Stimulated activated CD4-positive, alpha-beta T cell treated with anti-CD3 and anti-CD28 coated beads, Interleukin-1b, Interleukin-23, amount 100 ng/mL, for 48 hours (primary cell): ENCODE measurements at places on chromosomes 6 and 20.

- peak; percentile 9 for DNase-seq
These were observed 126.7 kb downstream of the BCAS1 start for GRCh38 chr20:53943522-53944291.

- no peak for DNase-seq
These were observed 83.3 kb downstream of the TAF4 start for GRCh38 chr20:61982191-61982950.

GRCh38 chr6:148324297-148324985 is 18.2 kb upstream of the SASH1 start:
- no peak for DNase-seq

DNA sequence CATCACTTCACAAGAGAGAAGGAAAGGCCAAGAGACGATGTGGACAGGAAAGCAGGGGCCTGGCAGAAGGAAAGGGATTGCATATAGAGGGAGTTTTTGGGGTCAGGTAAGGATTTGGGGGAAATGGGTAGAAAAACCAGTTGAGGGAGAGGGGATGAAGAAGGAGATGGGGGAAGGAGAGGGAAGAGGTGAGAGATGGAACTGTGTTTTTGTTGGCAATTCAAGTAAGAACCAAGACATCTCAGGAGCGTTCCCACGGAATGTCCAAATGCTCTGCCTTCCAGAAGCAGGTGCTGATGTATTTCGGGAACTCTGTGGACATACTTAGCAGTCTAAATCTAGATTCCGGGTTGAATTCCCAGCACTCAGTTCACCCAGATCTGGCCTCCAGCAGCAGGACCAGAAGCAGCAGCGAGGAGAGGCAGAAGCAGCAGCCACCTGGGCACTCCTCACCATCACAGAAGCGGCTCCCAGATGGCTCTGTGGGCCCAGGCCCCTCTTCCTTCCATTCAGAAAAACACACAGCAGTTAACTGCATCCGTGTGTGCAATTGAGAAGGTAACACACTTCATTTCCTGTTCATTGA is 88.8 kb downstream of the DZANK1 start:
- DNase-seq, result no peak

- DNase-seq, result no peak
These were observed 45.0 kb downstream of the CDS2 start for GRCh38 chr20:5171790-5172164.

- DNase-seq, result no peak
These were observed 417.7 kb upstream of the JARID2 start for GRCh38 chr6:14828201-14828611.

DNA sequence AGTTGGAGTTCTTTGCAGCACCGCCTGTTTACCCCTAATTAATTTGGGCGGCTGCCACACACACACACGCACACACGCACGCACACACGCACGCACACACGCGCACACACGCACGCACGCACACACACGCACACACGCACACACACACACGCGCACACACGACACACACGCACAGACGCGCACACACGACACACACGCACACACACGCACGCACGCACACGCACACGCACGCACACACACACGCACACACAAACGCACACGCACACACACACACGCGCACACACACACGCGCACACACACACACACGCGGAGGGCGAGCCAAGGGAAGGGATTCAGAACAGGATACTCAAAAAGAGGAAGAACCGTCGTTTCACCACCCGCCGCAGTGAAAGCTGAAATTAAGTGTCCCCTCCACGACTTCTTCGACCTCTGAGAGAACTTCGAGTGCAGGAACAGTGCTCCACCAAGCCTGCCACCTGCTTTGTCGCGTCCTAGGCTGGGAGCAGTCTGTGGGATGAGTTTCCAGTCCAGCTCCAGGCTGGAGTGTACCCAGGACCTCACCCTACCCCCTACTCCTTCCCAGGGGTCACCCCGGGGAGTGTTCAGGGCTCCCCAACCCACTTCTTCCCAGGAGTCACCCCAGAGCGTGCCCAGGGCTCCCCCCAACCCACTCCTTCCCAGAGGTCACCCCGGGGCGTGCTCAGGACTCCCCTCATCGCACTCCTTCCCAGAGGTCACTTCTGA is 1.1 kb downstream of the RNASET2 start:
- DNase-seq, result peak; percentile 19

GRCh38 chr6:163356324-163356723 is 58.2 kb upstream of the QKI start:
- no peak for DNase-seq

GRCh38 chr6:27144740-27145079 is 102.8 kb upstream of the PRSS16 start:
- DNase-seq, result no peak

DNA sequence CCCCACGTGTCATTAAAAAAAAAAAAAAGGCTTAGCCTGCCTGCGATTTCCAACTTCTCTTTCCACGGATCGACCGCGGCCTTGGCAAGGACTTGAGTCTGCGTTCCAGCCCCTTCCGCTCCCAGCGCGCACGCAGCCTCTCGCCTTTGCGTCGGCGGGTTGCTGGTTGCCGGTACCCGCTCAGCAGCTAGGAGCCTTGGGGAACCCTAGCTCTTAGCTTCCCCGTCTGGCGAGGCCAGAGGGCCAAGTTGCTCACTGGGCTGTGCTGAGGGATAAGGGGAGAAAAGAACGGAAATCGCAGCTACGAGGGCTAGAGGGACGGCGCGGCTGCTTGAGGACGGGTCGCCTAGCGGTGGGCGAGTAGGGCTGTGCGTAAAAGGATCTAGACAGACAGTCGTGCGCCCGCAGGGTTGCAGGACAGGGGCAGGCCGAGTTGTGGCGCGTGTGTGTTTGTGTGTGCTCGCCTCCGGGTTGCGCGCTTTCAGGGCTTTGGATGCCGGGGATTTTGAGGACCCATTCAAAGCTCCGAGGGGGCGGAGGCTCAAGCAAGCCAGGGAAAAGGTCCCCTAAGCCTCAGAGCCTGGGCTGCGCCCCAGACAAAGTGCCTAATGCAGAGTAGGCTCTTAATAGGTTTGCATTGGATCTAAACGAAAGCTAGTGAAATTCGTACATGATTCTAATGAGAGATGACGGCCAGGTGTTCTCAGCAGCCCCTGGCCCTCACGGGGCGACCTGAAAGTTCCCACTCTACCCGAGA is 40.5 kb upstream of the OSTM1 start:
- peak; percentile 37 for DNase-seq

- DNase-seq, result no peak
These were observed 79.4 kb downstream of the DACT2 start for GRCh38 chr6:168240160-168240559.

- no peak for DNase-seq
These were observed 69.7 kb upstream of the TOX2 start for GRCh38 chr20:43844778-43845614.

GRCh38 chr20:45752746-45753145 is 30.6 kb downstream of the SPINT4 start:
- DNase-seq, result no peak

GRCh38 chr20:19071446-19071725 is 141.1 kb upstream of the SLC24A3 start:
- DNase-seq, result no peak

- DNase-seq, result no peak
These were observed 625 bp upstream of the ECHDC1 start for GRCh38 chr6:127343809-127344659.

GRCh38 chr6:166625356-166625755 is 1.7 kb downstream of the RPS6KA2 start:
- no peak for DNase-seq

DNA sequence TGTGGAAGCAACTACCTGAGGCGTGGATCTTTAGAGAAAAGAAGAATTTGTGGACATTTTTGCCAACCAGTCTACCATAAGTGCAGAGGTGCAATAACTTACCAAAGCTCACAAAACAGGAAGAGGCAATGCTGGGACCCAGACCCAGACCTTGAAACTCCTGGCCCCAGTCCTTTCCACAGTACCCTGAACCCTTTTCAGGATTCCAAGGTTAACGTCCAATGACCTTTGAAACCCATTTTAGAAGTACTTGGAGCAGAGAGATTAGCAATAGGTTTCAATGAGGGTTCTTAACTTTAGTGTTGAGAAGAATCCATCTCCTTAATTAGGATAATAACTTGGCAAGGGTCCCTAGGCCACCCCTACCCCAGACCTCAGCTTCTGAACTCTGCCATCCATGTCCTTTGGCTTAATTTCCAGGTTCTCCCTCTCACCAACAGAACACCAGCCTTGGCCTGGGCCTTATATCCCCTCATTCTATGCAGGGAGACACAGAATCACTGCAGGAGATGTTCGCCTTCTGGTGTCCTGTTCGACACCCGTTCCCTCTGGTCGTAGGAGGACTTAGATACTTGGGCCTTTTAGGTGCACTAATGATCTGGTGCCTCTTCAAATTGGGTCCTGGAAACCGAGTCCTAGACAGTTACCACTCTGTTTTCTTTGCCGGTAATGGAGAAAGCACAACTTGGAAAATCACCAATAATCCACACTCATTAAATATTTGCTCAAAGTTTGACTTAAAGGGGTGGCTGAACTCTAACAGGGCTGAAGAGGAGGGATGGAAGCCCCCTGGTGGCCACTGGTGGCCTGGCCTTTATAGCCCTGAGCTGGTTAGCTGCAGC is 40.6 kb downstream of the ISM1 start:
- DNase-seq, result peak; percentile 66

GRCh38 chr20:17295151-17295726 is 68.4 kb downstream of the PCSK2 start:
- no peak for DNase-seq

- DNase-seq, result no peak
These were observed 278.1 kb upstream of the SYNCRIP start for GRCh38 chr6:85920782-85921181.

- no peak for DNase-seq
These were observed 151.2 kb downstream of the UNC5CL start for GRCh38 chr6:40887792-40888340.

DNA sequence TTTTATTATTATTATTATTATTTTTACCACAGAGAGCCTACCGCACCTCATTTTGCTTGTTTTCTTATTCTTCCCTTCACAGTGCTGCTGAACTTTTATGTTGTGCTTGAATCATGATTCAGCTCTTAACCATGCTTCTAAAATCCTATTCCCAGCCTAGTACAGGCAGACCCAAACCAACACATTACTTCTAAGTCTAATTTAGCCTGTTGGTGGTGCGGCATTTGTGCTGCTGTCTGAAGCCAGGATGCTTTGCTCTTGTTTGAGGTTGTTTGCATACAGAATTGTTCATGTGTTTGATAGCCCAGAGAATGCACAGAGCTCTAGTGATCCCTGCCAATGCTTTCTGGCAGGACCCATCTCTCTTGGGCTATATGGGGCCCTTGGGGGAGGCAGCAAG is 213.5 kb upstream of the KCNG1 start:
- DNase-seq, result no peak

DNA sequence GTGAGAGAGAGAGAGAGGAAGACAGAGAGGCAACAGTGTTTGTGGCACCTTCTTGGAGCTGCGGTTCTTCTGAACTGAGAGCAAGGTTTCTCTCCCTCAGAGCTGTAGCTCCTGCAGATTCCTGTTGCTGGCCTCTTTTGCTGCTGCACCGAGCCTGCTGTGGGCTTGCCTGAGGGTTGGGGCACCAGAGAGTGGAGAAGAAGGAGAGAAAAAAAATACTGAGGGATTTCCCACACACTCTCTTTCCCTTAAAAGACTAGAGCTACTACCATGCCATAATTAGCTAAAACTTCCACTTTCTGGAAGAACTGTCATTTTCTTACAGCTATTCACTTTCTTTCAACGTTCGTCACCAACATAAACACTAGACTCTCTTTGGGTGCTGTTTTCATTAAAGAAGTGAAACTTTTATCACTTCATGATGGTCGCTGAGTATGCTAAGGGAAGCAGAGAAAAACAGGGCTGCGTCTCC is 18.2 kb upstream of the ECI2 start:
- DNase-seq, result no peak

- no peak for DNase-seq
These were observed 85.4 kb downstream of the GRIK2 start for GRCh38 chr6:101478891-101479290.

- no peak for DNase-seq
These were observed 42.0 kb upstream of the DSN1 start for GRCh38 chr20:36815454-36816091.

DNA sequence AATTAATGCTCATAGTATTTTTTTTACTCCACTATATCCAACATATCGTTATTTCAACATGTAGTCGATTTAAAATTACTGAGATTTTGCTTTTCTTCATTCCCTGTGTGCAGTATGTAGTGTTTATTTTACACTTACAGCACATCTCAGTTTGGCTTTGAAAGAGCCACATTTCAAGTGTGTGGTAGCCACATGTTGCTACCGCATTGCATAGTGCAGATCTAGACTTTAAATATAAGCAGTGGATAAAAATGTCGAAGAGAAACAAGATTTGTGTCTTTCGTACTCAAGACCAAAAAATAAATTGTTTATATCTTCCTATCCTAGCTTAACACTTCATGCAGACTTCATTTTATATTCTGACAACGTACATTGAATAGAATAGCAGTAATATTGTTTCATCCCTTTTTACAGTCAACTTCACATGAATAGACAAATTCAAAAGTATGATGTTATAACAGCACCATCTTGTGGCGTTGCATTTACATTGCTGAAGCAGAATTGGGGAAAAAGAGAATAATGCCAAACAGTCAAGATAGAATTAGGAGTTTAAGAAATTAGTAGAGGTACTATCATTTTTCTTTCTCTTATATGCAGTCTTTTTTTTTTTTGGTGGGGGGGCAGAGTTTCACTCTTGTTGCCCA is 29.9 kb downstream of the FBXO5 start:
- DNase-seq, result no peak

DNA sequence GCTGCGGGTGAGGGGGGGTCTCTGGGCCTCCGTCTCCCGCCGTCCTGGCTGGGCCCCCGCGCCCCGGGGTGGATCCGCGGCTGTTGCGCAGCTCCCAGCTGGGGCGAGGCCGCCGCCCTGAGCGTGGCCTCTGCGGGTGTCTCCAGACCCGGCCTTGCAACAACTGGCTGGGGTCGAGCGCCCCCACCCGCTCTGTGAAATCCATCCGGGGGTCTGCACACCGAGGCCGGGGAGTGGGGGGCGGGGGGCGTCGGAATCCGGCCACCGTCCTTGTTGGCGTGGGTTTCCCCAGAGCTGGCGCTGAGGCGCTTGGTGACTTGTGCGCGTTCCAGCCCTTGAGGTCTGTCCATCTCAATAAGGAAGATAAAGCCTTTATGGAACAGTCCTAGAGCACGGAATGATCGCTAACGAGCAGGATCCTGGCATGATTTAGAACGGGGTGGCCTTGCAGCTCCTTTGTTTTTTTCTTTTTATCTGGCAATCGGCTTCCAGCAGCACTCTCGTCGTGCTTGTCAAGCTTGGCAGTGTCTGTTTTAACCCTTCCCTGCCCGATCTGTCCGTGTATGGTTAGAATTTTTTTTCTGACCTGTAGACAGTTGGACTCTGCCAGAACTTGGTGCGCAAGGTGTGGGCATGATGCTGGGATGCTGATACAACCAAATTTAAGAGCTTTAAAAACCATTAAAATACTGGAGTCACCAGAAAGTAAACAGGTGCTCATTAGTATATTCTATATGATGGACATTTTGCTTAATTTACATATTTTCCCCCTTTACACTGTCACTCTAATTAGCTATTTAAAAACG is 675 bp downstream of the DSTN start:
- DNase-seq, result no peak

- no peak for DNase-seq
These were observed 116.8 kb upstream of the TNFAIP3 start for GRCh38 chr6:137750297-137750696.

- no peak for DNase-seq
These were observed 86.5 kb downstream of the CRYBG1 start for GRCh38 chr6:106446983-106447382.

- DNase-seq, result no peak
These were observed 224.8 kb upstream of the RREB1 start for GRCh38 chr6:6883011-6883410.

- no peak for DNase-seq
These were observed 336.4 kb downstream of the CDH26 start for GRCh38 chr20:60294632-60295031.
